A549 (cell line): ENCODE measurements at places on chromosomes 1 and 21.

- no peak for DNase-seq
Measured at GRCh38 chr1:53722025-53722424, 16.9 kb downstream of the GLIS1 start.

GRCh38 chr1:55073187-55073916 lies 34.0 kb downstream of the PCSK9 start:
- DNase-seq = no peak

GRCh38 chr1:116207126-116207735 lies 96.0 kb downstream of the MAB21L3 start:
- DNase-seq = no peak

DNA sequence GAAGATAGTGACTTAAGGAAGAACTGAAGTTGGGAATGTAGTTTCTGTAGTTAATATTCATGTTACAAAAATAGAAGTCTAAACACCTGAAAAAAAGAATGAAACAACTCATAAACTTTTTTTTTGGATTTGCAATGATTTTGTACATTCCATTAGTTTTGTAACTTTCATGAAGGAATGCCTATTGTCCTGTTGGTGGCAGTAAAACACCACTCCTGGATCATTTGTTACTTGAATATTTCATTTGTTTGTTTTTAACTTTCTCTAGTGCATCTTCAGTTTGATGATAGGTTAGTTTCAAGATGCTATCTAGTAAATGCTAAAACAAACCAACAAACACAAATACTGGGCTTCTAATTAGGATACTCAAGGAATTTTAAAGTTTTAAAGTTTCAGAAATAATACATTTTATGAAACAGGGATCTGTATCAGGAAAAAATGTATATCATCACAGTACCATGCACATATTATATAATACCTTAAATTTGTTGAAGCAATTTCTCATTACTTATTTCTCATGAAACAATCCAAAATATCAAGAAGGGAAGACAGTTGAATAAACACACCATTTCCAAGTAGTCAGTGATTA lies 229.7 kb upstream of the CACYBP start:
- DNase-seq = peak; percentile 62

DNA sequence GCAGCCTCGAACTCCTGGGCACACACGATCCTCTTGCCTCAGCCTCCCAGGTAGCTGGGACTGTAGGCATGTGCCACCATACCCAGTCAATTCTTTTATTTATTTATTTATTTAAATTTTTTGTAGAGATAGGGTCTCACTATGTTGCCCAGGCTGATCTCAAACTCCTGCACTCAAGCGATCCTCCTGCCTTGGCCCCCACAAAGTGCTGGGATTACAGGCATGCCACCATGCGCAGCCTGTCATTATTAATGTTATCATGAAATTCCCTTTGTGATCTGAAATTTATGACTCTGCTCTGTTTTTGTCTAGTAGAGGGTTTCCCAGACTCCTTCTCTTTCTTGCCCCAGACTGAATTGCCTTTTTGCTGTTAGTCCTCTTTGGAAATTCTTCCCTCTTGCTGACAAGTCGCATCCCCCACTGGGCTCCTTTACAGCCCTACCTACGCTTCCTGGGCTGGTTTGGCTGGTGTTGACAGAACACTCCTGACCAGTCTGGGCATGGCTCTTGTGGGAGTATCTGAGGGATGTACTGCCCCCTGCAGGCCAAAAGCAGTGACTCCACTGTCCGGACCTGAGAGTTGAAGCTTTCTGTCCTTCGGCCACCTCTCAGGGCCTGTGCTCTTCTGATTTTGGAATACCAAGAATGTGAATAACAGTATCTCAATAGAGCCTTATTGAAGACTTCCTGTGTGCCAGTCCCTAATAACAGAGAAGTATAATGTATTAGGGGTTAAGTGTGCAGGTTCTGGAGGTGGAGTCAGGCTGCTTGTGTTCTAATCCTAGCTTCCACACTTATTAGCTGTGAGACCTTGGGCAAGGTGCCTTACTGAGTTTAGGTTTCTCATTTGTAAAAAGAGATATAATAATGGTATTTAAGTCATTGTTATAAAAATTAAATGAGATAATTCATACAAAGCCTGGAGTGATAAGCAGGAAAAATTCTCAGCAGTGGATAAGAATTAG lies 28.2 kb downstream of the TCEANC2 start:
- DNase-seq = peak; percentile 50

GRCh38 chr1:170510163-170510562 lies 21.8 kb upstream of the GORAB start:
- DNase-seq = no peak

GRCh38 chr1:245045087-245045881 lies 109.5 kb upstream of the KIF26B start:
- peak; percentile 85 for DNase-seq

DNA sequence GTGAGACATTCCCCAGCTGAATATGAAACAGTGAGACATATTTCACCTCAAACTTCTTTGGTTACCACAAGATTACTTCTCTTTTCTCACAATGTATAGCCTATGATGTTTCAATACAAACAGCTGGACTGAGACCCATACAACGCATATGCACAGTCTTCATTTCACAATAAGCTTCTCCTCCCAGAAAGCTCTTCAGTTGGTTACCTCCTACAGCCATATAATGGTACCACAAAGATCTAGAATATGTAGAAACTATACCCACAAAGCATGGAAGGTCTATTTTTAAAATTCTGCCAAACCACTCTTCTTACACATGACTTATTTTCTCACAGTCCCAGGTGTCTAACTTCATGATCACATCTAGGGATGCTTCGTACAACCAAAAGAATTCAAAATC lies 70.8 kb downstream of the JAK1 start:
- no peak for DNase-seq

DNA sequence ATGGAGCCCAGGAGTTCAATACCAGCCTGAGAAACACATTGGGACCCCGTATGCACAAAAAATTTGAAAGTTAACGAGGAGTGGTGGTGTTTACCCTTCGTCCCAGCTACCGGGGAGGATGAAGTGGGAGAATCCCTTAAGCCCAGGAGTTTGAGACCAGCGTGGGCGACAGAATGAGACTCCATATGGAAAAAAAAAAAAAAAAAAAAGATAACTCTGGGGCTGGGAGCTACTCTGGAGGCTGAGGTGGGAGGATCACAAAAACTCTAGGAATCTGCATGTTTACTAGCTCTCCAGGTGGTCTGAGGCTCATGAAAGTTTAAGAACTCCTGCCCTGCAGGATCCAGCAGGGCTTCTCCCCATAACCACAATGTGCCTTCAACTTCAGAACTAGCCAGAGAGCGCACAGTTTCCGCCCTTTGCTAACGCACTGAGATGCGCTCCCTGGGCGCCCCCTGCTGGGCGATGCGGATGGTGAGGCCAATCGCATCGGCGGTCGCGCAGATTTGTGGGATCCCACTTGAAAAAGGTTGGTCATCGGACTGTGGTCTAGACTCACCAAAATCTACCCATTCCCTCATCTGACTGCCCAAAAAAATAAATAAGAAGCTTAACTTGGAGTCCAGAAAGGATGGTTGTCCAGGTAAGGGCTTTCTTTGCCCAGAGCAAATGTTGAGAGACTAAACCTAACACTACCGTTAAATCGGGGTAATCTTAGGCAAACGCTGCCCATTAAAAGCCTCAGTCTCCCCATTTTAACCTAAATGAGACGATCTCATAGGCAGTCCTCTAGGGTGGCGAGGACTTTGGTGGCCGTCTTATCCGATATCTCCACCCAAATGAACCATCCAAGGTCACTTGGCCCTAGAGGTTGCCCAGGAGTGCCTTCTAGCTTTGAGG lies 8.8 kb downstream of the ZNF683 start:
- DNase-seq = peak; percentile 57

- DNase-seq = no peak
Measured at GRCh38 chr1:3691421-3692204, 39.3 kb downstream of the TP73 start.

- DNase-seq = no peak
Measured at GRCh38 chr1:165435801-165436200, 9.1 kb downstream of the RXRG start.

DNA sequence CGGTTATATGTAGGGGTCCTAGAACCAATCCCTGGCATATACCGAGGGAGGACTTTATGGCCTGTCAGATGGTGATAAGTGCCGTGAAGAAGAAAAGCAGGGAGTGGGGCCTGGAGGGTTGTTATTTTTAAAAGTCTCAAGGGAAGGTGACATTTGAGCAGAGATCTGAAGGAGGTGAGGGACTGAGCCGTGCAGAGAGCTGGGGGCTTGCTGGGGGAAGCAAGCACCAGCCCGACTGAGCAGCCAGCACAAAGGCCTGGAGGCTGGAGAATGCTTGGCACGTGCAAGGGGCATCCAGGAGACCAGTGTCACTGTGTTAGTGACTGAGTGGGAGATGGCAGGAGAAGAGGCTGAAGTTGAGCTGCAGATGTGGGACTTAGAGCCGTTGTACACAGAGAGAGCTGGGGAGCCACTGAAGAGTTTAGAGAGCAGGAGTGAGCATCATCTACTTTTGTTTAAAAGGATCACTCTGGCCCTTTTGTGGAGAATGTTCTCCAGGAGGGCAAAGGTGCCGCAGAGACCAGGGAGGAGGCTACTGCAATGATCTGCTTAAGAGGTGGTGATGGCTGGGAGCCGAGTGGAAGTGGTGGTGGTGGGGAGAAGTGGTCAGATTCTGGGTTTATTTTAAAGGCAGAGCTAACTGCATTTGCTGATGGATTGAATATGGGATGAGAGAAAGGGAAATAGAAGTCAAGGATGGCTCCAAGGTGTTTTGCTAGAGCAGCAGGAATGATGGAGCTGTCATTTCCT lies 31.2 kb downstream of the PTPRU start:
- no peak for DNase-seq

DNA sequence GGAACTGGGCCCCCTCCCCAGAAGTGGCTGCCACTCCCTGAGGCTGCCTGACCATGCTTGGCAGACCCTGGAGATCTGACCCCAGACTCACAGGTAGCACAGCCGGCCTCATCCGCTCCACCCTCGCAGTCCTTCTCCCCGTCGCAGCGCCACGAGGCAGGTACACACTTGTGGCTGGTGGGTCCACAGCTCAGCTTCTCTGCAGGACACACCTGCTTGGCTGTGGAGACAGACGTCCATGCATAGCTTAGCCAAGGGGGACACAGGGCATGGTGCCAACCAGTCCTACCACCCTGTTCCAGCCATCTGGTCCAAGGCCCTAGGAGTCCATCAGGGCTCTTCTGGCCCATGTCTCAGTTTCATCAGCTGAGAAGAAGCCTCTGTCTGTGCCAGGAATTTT lies 42.2 kb upstream of the MAGOH start:
- DNase-seq = no peak

DNA sequence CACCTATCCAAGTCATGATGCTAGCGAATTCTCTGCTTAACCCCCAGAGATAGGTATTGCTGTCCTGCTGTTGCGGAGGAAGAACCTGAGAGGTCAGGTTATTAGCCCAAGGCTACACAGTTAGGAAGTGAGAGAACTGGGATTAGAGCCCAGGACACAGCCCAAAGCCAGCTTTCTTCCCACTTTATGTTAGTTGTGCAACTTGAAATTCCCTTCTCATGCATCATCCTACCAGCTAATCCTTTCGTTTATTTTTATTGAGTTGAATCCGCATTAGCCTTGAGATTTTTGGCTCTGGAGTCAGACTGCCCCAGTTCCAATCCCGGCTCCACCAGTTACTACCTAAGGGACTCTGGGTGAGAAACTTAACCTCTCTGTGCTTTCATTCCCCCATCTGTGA lies 65.4 kb downstream of the PLEKHA6 start:
- DNase-seq = peak; percentile 67

DNA sequence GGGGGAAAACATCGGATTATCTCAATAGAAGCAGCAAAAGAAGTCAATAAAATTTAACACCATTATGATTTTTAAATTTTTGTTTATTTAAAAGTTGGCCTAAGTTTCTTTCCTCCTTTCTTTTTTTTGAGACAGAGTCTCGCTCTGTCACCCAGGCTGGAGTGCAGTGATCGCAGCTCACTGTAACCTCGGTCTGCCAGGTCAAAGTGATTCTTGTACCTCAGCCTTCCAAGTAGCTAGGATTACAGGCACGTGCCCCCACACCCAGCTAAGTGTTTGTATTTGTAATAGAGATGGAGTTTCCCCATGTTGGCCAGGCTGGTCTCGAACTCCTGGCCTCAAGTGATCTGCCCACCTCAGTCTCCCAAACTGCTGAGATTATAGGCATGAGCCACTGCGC lies 20.9 kb downstream of the SLC2A5 start:
- no peak for DNase-seq

GRCh38 chr1:100785470-100786052 lies 66.0 kb downstream of the VCAM1 start:
- DNase-seq = no peak

DNA sequence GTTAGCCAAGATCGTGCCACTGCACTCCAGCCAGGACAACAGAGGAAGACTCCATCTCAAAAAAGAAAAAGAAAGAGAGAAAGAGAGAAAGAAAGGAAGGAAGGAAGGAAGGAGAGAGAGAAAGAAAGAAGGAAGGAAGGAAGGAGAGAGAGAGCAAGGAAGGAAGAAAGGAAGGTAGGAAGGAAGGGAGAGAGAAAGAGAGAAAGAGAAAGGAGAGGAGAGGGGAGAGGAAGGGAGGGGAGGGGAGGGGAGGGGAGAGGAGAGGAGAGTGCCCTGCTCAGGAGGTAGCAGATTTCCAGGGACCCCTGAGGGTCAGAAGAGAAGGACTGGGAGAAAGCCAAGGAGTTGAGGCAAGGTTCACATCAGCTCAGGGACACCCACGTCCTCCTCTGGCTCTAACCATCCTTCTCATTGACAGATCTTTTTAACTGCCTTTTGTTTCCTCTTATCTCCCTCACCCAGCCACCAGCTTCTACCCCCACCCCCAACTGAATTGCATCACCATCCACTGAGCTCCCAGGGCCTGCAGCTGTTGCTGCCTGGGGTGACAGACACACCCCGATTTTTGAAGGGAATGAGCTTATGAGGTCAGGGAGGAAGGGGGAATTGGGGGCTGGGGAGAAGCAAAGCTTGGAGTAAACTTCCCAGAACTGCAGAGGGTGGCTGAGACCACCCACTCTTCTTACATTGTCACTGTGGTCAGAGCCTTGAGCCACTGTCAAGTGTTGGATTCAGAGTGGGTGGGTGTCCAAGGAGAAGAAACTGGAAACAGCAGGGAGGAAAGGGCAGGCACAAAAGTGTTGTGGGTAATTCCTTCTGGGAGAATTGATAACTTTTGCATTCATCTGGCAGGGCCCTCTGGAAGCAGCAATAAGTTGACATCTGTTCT lies 91.6 kb downstream of the GLUL start:
- DNase-seq = no peak

DNA sequence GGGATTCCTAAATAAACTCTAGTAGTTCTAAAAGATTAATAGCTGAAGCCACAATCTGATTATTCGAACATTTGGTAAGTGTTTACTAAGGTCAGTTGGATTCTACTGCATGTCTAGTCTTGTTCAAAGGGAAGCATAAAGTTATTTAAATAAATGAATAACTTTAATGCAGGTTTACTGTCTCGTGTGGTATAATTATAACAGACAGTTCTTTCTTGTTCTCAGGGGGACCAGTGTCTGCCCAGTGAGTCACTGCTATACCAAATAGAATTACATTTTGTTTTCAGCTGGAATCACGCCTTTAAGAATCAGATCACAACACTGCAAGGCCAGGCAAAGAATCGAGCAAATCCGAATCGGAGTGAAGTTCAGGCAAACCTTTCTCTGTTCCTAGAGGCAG lies 45.1 kb downstream of the SMG7 start:
- DNase-seq = no peak
